AG08395 (cell line): ENCODE measurements at places on chromosomes 16 and 17.

- DNase-seq = no peak
Measured at GRCh38 chr17:62911114-62911513, 54.9 kb upstream of the TANC2 start.

- DNase-seq = no peak
Measured at GRCh38 chr16:78487471-78487870, 388.0 kb downstream of the WWOX start.

GRCh38 chr17:48308581-48308980, 121.4 kb downstream of the SKAP1 start:
- no peak for DNase-seq

DNA sequence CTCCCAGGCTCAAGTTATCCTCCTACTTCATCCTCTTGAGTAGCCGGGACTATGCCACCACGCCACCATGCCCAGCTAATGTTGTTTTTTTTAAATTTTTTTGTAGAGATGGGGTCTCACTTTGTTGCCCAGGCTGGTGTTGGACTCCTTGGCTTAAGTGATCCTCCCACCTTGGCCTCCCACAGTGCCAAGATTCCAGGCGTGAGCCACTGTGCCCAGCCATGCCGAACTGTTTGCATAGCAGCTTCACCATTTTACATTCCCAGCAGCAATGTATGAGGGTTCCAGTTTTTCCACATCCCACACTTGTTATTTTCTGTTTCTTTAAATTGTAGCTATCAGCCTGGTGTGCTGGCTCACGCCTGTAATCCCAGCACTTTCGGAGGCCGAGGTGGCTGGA, 2.2 kb upstream of the CTRB1 start:
- no peak for DNase-seq

- no peak for DNase-seq
Measured at GRCh38 chr17:58391302-58391984, 25.9 kb downstream of the RNF43 start.

DNA sequence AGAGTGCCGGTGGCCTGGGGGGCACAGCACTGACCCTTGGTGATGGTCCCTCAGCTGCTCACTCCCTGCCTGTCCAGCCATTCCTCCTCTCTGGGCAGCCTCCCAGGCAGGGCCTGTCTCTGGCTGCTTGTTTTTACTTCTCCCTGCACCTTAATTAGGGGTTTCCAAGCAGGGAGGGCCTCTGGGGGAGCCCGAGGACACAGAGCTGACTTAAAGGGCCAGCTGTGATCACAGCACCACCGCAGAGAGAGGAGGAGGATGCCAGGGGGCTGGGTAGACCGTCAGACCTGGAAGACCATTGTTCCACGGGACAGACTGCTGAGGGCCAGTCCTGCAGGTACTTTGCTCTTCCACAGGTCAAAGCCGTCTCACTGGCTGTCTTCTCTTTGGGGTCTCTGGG, 1.2 kb upstream of the DPH1 start:
- no peak for DNase-seq

DNA sequence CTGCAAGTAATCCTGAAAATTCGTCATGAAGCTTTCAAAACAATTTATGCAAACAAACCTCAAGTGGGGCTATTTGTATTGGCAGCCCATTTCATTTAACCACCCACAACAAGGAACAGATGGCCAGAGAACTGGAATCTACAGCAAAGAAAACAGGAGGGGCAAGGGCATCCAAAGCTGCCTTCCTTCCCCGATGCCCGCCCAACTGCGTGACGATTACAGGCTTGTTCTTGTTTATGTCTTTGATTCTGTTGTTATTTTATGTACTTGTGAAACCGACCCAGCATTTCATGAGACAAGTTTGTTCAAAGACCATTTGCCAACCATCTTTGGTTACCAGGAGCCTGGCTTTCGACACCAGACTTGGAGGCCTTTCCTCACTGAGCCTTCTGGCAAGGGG, 59.1 kb upstream of the IRX6 start:
- DNase-seq = peak; percentile 63

GRCh38 chr17:8742274-8742673, 2.4 kb downstream of the CCDC42 start:
- DNase-seq = no peak

- DNase-seq = no peak
Measured at GRCh38 chr17:3690094-3690715, 5.8 kb downstream of the P2RX5 start.

DNA sequence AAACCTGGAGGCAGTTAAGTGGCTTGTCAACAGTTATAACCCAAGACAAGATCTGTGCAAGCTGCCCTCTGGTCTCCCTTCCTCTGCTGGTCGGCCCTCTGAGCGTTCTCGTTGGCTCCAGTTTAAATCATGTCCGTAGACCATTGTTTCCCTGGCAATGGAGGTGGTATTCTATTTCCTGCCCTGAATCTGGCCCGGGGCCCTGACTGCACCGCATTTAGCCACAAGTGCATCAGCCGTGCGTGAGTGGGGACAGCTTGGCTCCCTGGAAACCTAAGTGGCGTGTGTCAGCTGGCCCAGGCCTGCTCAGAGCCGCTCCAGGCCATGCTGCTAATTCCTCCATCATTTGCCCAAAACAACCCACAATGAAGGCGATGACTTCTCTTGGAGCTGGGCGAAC, 15.0 kb upstream of the MYLK3 start:
- no peak for DNase-seq

GRCh38 chr17:63378411-63379375, 67.4 kb downstream of the CYB561 start:
- no peak for DNase-seq

GRCh38 chr16:71635632-71636031, 9.6 kb downstream of the MARVELD3 start:
- DNase-seq = no peak

DNA sequence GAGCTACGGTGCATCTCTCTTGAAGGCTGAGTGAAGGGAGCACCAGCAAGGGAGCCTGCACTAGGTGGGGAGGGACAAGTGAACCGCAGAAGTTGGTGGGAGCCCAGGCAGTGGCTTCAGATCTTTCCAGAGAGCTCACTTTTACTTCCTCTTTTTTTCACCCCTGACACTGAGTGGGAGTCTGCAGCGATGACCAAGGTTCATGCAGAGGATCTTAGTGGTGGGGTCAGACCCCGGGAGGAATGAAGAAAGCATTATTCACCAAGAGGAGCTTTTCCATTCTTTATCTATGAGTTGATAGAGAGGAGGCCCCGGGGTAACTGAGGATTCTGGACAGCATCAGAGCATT, 3.0 kb upstream of the CCL2 start:
- DNase-seq = no peak

GRCh38 chr16:17747081-17747756, 276.5 kb upstream of the XYLT1 start:
- DNase-seq = no peak

DNA sequence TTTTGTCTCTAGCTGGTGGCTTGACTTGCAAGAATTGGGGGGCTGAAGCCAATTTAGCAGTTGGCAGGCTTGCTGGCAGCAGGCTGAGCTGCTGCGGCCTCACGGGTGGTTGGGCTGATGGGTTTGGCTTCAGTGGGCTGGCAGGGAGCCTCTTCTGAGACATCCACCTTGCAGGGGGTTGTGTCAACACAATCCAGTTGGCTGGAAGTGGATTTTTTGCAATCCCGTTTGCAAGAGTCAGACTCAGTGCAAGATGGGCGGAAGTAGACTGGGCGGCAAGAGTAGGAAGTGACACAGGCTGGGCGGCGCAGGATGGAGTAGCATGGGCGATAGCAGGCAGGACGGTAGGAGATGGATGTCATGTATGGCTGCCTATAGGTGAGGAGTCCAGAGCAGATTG, 1.5 kb downstream of the KRTAP16-1 start:
- peak; percentile 24 for DNase-seq

- no peak for DNase-seq
Measured at GRCh38 chr17:77128896-77129567, 11.7 kb upstream of the SEC14L1 start.

DNA sequence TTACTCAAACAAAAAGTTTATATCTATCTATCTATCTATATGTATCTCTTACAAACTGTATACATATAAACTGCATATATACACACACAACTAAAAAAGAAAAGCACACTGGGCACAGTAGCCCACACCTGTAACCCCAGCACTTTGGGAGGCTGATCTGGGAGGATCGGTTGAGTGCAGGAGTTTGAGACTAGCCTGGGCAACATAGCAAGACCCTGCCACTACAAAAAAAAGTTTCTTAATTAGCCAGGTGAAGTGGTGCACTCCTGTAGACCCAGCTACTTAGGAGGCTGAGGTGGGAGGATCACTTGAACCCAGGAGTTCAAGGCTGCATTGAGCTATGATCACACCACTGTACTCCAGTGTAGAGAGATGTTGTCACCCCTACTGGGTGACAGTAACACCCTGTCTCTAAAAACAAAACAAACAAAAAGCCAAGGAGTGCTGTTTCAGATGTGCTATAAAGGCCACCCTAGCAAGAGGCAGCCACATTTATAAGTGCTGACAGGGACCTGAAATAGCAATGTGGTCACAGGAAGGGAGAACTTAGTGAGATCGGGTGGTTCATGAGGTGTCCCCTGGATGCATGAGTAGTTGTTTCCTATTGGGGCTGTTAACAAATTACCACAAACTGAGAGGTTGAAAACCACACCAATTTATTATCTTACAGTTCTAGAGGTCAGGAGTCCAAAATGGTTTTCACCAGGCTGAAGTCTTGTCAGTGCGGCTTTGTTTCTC, 4.8 kb downstream of the CD2BP2 start:
- DNase-seq = no peak

- no peak for DNase-seq
Measured at GRCh38 chr17:79819534-79820276, 19.5 kb downstream of the CBX4 start.

- peak; percentile 49 for DNase-seq
Measured at GRCh38 chr17:20116683-20117309, 107.6 kb downstream of the SPECC1 start.

GRCh38 chr17:39104657-39105056, 46.8 kb downstream of the PLXDC1 start:
- no peak for DNase-seq

GRCh38 chr17:39080421-39081078, 70.9 kb downstream of the PLXDC1 start:
- peak; percentile 76 for DNase-seq

GRCh38 chr17:48144976-48145798, 37.6 kb downstream of the SNX11 start:
- DNase-seq = no peak

DNA sequence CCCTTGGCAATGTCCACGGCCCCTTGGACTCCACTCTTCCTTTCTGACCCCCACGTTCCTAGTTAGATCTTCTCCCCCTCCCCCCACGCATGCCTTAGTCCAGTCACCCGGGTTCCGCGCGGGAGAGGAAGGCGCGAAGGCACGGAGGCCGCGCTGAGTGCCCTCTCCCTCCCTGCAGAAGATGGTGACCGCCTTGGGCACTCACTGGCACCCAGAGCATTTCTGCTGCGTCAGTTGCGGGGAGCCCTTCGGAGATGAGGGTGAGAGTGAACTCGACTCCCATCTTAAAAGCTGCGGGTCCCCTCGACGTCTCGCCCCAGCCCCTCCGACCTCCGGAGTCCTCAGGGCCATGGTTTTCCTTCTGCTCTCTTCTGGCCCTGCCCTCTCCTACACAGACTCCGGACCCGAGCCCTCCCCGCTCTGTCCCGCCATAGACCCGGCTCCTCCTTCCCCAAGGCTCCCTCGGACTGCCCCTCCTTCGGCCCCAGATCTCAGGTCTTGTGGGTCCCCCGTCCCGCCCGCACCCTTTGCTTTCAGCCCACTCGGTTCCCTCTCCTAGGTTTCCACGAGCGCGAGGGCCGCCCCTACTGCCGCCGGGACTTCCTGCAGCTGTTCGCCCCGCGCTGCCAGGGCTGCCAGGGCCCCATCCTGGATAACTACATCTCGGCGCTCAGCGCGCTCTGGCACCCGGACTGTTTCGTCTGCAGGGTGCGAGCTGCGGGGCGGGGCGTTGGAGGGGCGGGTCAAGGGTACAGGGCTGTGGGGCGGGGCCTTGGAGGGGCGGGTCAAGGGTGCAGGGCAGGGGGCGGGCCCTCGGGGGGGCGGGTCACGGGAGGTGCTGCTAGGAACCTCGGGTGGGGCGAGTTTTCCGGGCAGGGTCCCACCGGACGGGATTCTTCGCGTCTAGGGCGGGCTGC, 4.6 kb downstream of the TGFB1I1 start:
- DNase-seq = no peak

DNA sequence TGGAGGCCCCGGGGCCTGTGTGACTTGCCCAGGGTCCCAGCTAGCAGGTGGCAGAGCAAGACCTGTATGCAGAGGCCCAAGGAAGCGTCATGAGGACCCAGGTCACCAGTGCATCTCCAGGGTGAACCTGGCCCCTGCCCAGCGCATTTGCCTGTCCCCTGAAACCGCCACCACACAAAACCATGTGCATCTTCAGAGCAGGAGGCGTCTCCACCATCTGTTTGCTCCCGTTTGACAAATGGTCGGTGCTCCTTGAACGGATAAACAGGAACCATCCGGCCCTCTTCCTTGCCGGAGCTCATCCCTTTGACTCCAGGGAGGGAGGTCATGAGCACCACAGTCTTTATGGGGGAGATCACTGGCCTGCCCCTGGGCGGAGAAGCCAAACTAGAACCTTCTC, 62.5 kb downstream of the JPH3 start:
- DNase-seq = no peak

- DNase-seq = no peak
Measured at GRCh38 chr16:2855536-2855935, 2.4 kb downstream of the PRSS22 start.

GRCh38 chr17:79573196-79573896, 37.5 kb downstream of the RBFOX3 start:
- DNase-seq = no peak

DNA sequence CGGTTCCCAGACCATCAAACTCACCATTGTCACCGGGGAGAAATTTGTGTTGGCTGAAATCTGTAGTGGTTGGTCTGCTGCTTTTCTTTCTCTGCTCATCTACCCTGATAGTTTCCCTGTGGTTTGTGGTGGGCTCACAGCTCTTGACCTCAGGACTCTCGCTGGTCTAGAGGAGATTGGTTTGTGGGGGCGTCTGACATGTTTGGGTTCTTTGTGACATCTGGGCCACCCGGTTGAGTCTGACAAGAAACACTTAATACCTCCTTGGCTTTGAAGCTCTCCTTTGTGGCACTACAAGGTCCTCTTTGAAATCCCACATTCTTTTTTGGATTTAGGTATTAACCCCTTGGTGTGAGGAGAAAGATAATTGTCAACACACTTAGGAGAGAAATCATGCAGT, 662.0 kb downstream of the WWOX start:
- DNase-seq = no peak

- no peak for DNase-seq
Measured at GRCh38 chr17:51407576-51407975, 147.2 kb downstream of the UTP18 start.

- no peak for DNase-seq
Measured at GRCh38 chr17:66898536-66898935, 63.6 kb downstream of the CACNG5 start.
